ENCODE measurements at places on chromosomes 16 and 17.
A peak's percentile ranks its signal among the peaks of the same experiment; 100 is the strongest.

GRCh38 chr17:63919311-63919723 is 678 bp upstream of the GH1 start:
- peak; percentile 65 for DNase-seq

- DNase-seq = no peak
These were observed 31.0 kb downstream of the HEATR3 start for GRCh38 chr16:50096791-50097190.

GRCh38 chr17:27506348-27507218 is 50.3 kb downstream of the KSR1 start:
- DNase-seq = no peak

DNA sequence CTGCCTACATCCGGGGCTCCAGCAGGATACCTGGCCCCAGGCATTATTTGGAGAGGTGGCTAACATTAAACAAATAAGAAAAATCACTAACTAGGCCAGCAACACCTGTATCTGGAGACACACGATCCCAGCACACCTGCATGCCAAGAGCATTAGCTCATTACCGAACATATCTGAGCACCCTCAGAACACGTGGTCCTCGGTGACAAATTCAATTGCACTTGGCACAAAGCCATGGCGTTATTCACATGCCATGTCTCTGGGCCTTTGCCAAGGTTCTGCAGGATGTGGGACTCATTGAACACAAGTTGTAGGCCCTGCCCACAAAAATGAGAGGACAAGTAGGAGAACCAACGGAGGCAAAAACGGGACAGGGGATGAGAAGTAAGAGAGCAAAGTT is 552.3 kb downstream of the TOX3 start:
- DNase-seq = no peak

- DNase-seq = no peak
These were observed 8.8 kb upstream of the BIRC5 start for GRCh38 chr17:78205124-78205775.

DNA sequence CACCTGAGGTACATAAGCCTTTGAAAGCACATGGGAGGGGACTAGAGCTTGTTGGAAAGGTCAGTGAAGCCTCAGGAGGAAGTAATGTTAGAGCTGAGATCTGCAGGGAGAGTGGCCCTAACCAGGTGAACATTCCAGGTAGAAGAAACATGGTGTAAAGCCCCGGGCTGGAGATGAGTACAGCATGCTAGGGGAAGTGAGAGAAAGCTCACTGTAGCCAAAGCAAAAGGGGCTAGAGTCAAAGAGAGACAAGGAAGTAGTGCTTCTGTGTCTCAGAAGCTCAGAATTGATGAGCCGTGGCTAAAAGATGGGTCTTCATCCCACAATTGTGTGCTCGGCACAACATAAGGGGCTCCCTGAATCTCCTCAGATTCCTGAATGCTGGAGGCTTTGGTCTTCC is 481.8 kb downstream of the XYLT1 start:
- no peak for DNase-seq

GRCh38 chr16:48113471-48113870 is 42.3 kb downstream of the ABCC12 start:
- no peak for DNase-seq

- DNase-seq = peak; percentile 17
These were observed 27.8 kb downstream of the PAFAH1B1 start for GRCh38 chr17:2621241-2621640.

DNA sequence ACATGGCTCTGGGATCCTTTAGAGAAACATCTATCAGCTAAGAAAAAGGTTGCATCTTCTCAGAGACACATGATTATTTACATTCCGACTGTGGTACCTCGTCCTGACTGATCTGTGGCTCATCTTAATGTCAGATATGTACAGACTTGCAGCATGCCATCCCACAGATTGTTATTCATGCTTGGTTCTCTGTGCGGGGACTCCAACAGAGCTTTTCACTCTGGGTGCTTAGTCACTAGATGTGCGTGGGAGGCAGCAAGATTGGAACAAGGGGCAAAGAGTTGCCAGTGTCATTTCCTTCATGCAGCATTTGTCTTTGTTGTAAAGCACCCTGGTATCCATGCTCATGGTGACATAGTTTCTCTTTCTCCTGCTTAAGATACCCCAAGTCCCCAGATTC is 179.1 kb upstream of the CACNG5 start:
- DNase-seq = peak; percentile 32

DNA sequence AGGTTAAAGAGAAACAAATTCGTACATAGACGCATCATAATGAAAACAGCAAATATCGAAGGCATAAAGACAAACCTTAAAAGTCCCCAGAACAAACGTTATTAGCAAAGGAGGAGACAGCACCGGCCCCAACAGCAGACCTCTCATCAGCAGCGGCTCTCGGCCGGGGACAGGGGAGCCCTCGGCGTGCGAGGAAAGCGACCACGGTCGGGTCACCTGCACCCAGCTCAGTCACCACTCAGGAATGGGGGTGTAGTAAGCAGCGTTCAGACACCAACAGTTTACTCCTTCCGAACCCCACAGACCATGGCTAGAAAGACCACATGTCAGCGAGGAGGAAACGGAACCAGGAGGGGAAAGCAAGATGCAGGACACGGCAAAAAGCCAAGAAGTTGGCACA is 109.3 kb upstream of the CHMP6 start:
- DNase-seq = no peak

GRCh38 chr17:10318535-10318934 is 54.3 kb downstream of the MYH13 start:
- no peak for DNase-seq

DNA sequence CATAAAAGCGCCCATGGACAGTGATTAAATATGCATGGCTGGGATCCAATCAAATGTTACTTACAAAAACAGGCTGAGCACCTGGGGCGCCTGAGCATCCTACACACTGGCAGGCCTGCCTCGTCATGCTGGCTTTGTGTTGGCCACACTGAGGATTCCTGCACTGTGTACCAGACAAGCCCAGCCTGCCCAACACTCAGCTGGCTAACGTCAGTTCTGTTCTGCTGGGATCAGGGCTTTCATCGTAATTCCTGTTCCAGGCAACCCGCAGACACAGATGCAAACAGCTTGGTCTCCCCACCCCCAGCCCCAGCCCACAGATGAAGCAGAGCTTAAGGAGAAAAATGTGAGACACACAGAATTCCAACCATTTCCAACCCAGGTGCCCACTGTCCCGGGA is 30.7 kb downstream of the PIMREG start:
- DNase-seq = no peak

DNA sequence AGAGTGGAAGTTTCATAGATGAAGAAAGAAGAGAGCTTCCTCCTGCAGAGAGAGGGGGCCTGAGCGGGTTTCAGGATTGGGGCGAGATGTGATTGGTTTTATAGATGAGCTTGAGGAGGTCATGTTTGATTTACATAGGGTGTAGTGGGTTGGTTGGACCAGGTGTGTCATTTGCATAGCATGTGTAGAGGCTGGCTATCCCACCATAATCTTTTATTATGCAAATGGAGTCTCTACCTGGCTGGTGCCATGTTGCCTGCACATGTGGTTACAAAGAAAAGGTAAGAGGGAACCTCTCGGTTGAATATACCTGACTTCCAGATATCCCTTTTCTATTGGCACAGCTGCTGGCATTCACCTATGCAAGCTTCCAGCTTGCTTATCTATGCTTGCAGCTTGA is 228.1 kb downstream of the BCAS3 start:
- no peak for DNase-seq

Measured in mesenchymal stem cell (in vitro differentiated cells and primary cell).